ENCODE measurements at places on chromosomes 4 and X.

DNA sequence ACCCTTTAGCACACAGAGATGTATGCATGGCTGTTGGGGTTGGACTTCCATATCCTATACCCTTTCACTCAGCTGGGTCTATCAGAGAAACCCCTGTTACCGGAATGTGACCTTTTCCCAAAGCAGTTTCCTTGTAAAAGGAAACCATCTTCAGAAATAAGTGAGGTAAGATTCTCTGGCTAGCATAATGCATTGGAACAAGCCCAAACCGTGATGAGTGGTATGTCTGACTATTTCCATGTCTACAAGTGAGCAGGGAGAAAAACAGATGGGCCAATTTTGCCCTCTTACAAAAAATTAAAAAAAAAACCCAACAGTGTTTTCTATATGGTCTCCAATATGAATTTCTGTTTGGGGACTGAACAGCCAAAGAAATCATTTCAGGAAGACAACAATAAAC, 283.9 kb downstream of the SMARCA1 start:
- no peak for DNase-seq

DNA sequence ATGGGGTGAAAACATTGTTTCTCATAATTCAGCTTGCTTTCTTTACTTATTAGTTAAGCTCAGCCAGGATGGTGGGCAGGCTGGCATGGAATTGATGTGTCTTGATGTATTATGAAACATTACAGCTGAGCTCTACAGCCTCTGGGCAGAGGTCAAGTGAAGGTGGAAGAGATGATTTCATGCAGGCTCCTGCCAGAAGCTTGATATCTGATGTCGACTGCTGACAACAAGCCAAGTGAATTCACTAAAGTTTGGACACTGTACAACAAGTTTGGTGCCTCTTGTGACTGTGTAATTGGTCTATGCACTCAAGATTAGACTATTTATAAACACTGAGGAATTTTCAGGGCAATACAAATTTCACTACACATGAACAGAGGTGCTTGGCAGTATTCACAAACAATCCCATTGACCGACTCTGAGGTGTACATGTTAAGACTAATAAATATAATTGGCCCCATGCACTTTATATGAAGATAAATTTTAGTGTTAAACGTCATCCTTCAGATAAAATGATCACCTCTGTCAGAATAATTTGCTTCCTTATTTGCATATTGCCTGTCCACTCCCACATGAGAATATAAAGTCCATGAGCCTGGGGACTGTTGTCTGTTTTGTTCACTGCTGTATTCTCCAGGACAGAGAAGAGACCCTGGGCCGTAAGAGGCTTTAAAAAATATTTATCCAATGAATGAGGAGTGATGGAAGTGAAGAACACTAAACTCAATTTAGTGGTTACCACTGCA, 612.2 kb downstream of the IQCM start:
- DNase-seq = no peak

GRCh38 chr4:962231-963208, 10.8 kb downstream of the DGKQ start:
- DNase-seq = no peak

DNA sequence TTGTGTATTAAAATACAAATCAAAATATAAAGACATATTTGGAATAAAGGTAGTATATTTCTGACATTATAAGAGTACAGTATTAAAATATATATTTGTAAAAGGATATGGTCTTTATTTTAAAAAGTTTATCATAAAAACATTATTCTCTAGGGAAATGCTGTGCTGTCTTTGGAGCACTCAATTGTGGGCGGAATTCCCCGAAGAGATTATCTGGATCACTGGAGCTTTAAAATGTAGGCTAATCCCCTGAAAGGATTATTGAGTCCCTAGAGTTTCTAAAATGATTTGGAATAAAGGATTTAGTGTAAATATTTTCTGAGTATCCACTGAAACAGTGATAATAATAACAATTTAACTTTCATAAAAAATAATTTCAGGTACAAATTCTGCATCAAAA, 1239.4 kb downstream of the TECRL start:
- no peak for DNase-seq

DNA sequence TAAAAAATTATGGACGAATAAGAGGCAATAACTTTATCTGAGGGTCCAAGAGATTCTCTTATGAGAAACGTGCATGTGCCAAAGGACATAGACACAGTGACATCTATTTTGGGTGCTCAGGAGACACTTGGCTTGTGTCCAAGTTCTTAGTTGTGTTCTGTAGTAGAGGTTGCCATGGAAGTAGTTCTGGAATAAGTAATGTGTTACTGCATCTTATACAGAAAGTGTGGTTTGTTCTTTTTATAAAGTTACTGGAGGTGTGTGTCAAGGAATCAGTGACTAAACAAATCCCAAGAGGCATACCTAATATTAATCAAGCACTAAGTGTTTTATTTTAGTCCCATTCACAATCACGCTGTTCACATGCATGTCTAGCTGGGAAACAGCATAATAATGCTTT, 305.7 kb downstream of the ARHGAP24 start:
- no peak for DNase-seq

DNA sequence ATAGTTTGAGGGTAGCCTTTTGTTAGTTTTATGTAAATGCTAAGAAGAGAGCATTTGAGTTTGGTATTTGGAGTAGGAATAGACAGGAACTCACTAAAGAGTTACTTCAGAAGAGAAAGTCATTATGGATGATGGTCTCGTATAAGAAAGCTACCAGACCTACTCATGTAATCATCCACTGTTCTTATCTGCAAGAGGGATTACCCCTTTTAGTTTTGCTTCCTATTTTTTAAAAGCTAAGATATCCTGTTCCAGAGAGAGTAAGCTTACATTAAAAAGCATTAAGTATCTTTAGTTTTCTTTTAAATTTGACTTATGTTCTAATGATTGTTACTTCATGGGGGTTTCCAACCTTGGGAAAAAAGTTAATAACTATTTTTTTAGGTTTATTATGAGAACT, 12.5 kb upstream of the ART3 start:
- no peak for DNase-seq

DNA sequence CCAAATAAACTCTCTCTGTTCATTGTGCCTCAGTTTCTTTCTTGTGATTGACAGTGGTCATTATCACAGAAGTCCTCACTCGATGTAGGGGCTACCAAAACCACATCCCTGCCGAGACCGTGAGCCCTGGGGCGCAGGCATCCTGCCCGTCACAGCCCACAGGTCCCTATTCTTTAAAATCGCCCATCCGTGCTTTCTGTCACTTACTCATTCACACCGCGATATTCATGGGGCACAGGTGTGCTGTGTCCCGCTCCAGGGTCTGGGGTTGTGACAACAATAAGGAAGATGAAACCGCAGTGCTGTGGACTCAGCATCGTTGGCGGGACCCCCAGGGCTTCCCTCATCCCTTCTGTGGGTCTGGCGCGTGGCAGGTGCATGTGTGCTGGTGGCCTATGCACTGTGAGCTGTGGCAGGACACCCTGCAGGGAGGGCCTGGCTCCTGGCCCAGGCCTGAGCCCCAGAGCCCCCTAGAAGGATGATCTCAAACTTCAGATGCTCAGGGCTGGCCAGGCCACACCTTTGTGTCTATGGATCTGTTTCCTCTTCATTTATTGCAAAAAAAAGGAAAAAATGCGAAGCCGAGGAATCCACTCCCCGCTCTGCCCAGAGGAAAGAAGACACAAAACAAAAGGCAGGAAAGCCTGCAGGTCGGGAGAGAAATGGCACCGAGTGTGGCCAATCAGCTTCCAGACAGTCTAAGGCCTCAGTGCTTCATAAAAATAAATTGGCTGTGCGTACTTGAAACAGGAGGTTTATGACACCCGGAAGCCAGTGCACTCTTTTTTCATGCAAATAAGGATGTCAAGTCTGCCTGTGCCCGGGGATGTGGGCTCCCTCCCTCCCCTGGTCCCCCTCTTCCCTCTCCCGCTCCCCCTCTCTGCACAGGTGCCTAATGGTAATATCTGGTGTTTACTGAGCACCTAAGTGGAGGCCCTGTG, 109.5 kb upstream of the ADRA2C start:
- no peak for DNase-seq

DNA sequence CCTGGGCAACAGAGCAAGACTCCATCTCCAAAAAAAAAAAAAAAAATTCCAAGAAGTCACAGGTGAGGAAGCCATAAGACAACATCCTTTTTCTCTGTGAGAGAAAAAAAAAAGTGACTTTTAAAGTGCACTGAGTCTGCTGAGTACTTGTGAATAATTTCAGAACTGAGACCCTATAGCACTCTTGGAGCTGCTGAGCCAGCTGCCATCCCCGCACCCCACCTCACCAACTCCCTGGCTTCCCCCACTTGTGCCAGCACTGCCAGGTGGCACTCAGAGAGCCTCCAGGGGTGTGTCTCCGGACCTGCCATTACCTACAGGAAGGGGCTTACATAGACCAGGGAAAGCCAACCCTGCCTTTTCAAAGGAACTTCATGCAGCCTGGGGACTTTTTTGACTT, 39.2 kb upstream of the HS3ST1 start:
- no peak for DNase-seq

DNA sequence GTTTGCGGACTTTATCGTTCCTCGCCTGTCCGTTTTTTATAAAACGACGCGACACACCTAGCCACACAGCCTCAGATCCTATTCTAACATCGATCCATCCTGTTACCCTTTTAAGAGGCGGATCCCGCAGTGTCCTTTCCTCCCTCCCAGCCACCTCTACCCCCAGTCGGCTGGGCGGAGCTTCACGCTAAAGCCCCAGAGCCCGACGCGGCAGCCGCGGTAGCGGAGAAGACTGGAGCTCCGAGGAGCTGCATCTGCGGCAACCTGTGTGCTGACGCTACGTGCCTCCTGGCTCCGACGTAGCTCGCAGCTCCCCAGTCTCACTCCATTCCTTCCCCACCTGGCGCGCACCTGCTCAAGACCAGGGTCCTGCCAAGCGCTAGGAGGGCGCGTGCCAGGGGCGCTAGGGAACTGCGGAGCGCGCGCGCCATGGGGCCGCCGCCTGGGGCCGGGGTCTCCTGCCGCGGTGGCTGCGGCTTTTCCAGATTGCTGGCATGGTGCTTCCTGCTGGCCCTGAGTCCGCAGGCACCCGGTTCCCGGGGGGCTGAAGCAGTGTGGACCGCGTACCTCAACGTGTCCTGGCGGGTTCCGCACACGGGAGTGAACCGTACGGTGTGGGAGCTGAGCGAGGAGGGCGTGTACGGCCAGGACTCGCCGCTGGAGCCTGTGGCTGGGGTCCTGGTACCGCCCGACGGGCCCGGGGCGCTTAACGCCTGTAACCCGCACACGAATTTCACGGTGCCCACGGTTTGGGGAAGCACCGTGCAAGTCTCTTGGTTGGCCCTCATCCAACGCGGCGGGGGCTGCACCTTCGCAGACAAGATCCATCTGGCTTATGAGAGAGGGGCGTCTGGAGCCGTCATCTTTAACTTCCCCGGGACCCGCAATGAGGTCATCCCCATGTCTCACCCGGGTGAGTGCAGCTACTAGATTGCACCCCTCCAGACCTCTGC, at the start of gene RNF128:
RNF128 (plus strand) TSS at position 217 of the 953 bp plus-strand sequence; CDS start at position 430, 213 bp downstream.
- DNase-seq = no peak

DNA sequence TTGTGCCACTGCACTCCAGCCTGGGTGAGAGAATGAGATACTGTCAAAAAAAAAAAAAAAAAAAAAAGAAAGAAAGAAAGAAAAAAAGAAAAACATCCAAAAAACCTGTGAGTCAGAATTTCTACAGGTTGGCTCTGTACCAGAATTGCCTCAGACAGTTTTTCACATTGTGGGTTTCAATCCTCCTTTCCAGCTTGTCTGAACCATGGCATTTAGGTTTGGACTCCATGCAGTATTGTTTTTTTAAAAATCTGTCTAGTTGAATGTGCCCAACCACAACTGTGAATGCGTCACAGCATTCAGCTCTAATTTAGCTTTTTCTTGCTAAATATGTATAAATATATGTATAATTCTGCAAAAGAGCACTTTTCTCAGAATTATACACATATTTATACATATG, 31.4 kb upstream of the ARSH start:
- no peak for DNase-seq

- no peak for DNase-seq
Measured at GRCh38 chr4:139728146-139728545, 62.5 kb downstream of the MGST2 start.

GRCh38 chrX:77967631-77968030, 1.8 kb downstream of the PGAM4 start:
- DNase-seq = no peak

DNA sequence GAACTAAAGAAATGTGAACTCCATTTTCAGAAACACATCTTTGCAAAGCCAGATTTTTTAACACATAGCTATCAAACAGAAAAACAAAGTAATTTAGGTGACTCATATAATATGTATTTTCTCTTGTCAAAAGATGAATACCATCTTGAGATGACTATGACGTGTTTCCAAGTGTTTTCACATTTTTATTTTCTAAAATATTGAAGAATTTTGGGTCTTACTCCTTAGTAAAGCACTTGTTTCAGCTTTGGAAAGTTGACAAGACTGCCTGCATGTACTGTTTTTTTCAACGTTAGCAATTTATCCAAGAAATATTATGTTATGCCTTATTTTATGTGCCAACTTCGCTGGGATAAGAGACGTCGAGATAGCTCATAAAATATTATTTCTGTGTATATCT, 733.9 kb upstream of the EPHA5 start:
- no peak for DNase-seq

GRCh38 chr4:37322122-37322521, 77.6 kb downstream of the NWD2 start:
- DNase-seq = no peak

DNA sequence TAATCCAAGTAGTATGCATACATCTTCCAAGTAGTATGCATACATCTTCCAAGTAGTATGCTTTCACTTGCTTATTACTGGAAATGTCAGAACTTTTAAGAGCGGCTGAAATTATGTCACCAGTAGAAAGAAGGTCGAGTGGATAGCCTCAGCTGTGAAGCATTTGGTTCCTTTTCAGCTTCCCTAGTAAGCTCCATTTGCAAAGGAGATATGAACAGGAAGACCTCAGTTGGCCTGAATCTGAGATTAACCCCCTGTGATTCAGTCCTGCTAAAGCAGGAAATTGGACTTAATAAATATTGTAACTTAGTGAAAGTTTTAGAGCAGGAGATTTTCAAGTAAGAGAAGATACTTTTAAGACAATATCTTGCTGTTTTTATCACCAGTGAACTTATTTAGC, 48.1 kb downstream of the PCDH7 start:
- no peak for DNase-seq

DNA sequence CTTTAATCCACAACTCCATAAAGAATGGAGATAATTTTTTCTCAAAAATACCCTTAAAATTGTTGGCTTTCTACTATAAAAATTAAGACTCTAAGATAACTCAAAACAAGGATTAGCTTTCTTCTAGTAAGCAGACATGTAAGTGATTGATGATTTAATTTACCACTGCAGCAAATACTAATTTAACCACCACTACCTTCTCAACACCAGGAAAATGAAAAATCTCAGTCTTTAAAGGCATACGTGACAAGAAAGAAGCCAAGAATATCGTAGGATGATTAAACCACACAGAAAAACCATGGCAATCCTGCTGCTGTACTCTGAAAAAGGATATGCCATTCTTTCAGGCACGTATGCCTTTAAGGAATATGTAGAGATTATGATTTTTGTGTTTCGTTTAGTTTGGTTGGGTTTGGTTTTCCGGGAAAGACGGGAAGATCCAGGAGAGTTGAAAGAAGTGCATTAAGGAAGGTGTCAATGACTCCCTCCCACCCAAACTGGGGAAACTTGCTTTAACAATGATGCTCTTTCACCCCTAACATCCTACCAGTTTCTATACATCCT, 881 bp downstream of the LRCH2 start:
- DNase-seq = no peak
